HS-27A (cell line): ENCODE measurements at places on chromosomes 7 and 10.
A peak's percentile ranks its signal among the peaks of the same experiment; 100 is the strongest.

DNA sequence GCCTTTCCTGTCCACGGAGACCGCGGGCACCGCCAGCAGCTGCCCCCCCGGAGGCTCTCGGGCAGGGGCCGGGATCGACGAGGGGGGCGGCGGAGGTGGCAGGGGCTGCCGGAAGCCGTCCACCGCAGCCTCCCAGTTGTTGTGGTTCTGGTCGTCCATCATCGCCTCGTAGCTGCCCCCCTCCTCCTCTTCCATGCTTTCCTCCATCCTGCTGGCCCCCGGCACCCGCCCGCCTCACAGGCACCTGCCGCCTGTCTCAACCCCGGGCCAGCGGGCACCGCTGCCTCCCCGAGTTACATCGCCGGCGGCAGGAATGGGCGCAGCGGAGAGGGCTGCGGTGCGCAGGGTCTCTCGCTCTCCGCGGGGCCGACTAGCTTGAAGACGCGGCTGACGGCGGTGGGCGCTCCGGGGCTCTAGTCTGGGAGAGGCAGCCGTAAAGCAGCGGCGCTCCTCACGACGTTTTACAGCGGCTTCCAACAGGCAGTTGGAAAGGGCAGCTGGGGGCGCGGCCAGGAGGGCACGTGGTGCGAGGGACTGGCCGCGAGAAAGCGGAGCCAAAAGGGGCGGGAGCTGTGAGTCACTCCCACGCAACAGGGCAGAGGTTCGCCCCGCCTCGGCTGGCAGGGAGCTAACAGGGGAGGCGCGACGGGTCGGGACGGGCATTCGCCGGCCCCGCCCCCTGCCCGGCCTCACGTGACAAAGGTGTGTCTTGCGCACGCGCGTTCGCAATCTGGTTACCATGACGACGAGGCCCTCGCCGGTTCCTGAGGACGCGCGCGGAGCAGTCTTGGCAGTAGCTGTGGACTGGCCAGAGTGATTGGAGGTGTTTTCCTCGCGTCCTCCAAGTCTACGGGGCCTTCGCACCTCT is at the start of gene CACUL1:
TSS of gene CACUL1 (minus strand) at position 415 of the 868 bp plus-strand sequence. CDS start at position 207, 208 bp downstream.
- DNase-seq: peak; percentile 79

GRCh38 chr10:102484021-102484420 is 18.5 kb downstream of the ACTR1A start:
- no peak for DNase-seq

- DNase-seq: no peak
These were observed 91.1 kb upstream of the DNAJB12 start for GRCh38 chr10:72445851-72446250.

- DNase-seq: no peak
These were observed 89.4 kb downstream of the COL13A1 start for GRCh38 chr10:69891057-69891617.

DNA sequence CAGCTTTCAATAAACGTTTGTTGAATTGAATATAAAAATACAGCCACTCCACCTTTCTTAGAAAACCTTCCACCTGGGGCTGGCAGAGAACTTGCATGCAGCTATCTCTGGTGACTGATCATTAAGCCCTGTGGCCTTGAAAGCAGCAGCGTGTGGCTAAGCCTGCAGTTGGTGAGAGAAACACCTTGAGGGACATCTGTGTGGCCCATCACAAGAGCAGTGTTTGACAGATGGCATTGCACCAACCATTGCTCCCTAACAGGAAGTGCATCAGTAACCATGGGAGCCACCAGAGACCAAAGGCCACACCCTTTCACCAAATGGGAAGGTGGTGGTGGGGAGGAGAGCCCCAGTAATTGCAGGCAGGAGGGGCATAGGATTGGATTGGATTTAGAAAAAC is 22.4 kb downstream of the RHOBTB1 start:
- no peak for DNase-seq

DNA sequence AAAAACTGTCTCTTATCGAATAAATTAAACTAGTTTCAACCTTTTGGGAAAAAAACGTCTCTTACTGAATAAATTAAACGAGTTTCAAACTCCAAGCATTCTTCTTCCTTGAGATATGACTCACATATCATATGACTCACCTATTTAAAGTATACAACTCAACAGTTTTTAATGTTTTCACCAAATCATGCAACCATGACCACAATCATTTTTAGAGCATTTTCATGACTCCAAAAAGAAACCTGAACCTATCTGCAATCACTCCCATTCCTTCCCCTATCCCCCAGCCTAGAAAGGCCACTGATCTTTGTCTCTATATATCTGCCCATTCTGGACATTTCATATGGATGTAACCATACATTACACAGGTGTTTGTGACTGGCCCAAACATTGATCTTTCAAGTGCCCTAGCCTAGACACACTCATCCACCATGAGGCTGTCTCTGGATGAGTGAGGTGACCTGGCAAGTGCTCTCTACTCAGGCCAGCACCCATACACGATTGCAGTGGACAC is 115.3 kb downstream of the PIP4K2A start:
- peak; percentile 42 for DNase-seq

GRCh38 chr10:117476716-117477115 is 65.8 kb upstream of the EMX2 start:
- DNase-seq: no peak

GRCh38 chr7:130009848-130010688 is 41.1 kb downstream of the ZC3HC1 start:
- peak; percentile 65 for DNase-seq

- no peak for DNase-seq
These were observed 12.0 kb downstream of the YWHAG start for GRCh38 chr7:76346778-76347177.

- no peak for DNase-seq
These were observed 67.2 kb downstream of the RAMP3 start for GRCh38 chr7:45224832-45225231.

- no peak for DNase-seq
These were observed 20.0 kb downstream of the UNC5B start for GRCh38 chr10:71232089-71232998.

DNA sequence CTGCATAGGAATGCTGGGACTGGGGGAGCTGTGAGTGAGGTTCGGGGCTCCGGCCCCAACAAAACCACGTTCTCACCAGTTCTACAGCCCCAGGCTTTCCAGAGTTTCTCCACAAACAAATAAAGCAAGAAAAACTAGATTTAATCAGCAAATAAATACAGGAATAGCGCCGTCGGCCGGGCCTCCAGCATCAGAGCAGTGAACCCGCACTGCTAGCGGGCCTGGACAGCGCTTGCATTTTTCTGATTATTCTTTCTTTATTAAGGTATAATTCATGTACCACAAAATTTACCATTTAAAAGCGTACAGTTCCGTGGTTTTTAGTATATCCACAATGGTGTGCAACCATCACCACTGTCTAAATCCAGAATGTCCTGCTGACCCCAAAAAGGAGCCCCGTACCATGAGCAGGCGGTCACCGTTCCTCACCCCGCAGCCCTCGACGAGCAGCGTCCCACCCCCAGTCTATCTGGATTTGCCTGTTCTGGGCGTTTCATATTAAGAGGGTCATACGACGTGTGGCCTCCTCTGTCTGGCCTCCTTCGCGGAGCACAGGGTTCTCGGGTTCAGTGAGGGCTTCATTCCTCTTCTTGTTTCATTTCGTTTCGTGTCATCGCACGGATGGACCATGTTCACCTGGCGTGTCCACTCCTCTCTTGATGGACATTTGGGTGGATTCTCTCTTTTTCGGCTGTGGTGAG is 35.5 kb upstream of the FOXL3 start:
- no peak for DNase-seq

GRCh38 chr7:66353547-66353946 is 148.4 kb downstream of the TPST1 start:
- DNase-seq: no peak

DNA sequence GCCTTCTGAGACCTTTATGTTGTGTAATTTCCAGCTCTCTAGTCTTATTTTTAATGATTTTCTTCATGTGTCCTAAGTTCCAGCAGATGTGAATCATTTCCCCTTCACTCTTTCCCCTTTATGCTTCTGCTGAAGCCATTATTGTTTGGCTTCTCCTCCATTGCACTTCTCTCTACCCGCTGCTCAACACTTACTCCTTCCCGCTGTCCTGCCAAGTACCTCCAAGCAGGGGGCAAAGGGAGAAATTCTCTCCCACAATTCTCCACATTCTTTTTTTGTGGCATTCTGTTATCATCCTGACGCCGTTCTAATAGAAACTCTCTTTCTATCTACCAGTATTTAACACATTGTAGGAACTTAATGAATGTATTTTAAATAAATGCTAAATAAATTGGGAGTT is 388.9 kb upstream of the TPK1 start:
- no peak for DNase-seq

DNA sequence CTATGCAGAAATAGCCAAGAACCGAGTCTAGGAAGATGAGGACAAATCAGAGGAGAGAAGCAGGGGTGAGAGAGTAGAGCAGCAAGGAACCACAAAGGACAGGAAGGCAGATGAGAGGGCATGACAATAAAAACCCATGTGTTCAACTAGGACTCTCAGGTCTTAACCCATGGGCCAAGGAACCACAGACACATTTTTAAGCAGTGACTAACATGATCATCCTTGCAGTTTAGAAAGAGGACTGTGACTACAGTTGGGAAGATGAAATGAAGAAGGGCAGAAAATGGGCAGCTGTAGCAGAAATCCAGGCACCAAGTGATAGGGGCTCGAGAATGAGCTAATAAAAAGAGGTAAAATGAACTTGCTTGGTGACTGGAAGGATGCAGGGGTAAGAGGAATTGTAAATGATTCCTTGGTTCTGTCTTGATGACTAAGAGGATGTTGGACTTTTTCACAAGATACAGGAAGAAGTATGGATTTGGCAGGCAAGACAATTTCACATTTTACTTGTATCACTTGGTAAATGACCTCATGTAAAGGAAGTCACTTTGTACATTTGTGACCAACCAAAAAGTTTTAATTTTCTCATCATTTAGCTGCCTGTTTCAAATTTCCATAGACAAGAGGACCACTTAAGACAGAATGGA is 22.8 kb downstream of the SGMS1 start:
- DNase-seq: no peak

GRCh38 chr10:23914641-23915040 is 294.3 kb upstream of the KIAA1217 start:
- no peak for DNase-seq

DNA sequence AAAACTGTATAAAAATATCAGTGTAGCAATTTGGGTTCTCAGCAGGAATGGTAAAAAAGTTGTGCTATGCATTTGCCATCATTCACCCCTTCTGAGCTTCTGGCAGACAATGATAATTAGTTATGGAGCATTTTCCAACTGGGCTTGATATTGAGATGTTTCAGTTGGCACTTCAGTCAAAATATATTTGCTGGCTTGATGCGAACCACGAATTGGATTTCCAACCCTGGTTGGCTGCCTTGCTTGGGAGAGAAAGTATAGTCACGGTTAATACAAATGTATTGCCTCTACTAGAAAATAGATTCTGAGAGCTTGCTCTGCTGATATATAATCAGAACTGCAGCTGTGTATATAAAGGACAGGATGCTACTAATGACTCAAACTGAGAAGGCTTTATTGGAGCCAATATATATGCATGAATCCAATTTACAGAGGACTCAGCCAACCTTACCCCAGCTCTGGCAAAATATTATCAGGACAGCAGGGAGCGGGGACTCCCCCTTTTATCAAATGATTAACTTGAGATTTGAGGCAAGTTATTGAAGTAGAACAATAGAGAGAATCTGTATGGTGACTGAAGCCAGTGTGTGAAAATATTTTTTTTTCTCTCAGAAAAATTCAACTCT is 219.8 kb upstream of the SMIM30 start:
- DNase-seq: no peak

GRCh38 chr7:16318989-16319915 is 102.1 kb downstream of the CRPPA start:
- DNase-seq: no peak

DNA sequence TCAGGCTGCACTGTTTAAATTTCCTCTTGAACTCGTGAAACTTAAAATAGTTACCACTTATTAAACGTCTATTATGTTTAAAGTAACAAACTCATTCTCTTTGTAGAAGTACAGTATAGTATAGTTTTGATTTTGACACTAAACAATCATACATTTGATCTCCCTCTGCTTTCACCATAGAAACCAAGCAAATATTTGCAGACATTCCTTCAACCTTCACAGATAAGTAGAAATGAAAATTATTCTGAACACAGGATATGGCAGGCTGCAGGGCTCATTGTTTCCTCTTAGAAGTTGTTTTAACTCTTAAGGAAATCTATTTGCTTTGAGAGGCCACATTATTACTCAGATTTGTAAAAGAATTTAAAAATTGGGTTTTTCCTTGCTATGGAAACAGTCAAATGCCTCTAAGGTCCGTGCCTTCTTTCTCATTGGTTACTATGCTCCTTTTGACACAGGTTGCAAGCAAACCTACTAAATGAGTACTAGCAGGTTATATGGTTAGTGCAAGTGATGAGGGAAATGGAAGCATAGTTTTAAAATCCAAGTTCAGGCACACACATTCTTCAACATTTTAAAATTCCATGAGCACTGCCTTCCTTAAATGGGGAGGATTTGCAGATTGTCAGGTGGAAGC is 92.8 kb upstream of the FAM133B start:
- DNase-seq: no peak

DNA sequence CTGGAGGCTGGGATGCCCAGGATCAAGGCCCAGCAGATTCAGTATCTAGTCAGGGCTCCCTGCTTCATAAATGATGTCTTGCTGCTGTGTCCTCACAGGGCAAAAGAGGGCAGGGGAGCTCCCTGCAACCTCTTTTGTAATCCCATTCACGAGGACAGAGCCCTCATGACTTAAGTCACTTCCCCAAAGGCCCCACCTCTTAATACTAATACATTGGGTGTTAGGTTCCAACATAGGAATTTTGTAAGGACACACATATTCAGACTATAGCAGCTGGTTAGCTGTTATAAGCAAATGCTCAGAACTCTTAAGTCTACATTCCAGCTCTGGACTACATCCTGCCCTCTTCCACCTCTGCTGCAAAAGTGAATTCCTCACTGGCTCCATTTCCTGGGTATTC is 63.0 kb downstream of the VOPP1 start:
- no peak for DNase-seq

- no peak for DNase-seq
These were observed 107.2 kb downstream of the SPDYE5 start for GRCh38 chr7:75599244-75599781.

GRCh38 chr10:96292971-96293920 is 11.0 kb upstream of the DNTT start:
- DNase-seq: no peak

DNA sequence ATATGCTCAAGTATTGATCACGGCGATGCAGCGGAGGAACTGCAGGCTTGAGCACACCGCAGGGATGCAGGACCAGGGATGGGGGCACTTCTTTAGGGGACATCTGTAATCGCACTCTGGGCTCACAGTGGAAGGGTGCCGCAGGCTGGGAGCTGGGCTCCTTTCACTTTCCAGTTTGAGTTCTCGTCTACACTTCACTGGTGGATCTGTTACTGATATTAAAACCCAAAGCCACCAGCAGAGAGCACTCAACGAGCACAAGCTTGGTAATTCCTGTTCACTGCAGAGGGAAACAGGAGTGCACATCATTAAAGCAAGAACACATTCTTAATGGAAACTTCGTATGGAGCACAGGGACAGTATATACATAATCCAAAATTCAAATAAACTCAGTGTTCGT is 91.3 kb downstream of the PARD3 start:
- DNase-seq: no peak

GRCh38 chr10:124588736-124589490 is 127.3 kb downstream of the LHPP start:
- no peak for DNase-seq

- DNase-seq: no peak
These were observed 88.5 kb downstream of the AKR1D1 start for GRCh38 chr7:138164804-138165203.

- DNase-seq: no peak
These were observed 1.1 kb downstream of the REEP3 start for GRCh38 chr10:63522277-63522687.
